ENCODE measurements at places on chromosomes 4 and X.

DNA sequence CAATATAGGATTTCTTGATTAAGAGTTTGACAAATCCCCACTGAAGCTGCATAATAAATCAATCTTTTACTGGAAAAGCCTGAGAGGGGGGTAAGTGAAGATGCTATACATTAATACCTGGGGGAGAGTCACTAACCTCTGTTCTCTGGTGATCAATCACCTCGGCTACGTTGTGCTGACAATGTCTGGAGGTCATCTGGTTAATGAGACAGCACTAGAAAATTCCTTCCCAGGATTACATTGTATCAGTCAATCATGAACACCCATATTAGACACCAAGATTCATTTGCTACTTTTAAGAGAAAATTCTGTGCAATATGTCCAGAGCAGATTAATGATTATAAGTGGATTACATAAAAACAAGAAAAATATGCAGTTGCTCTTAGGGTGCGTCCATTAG is 408.3 kb downstream of the PDHA2 start:
- DNase-seq = no peak

- no peak for DNase-seq
These were observed 104.5 kb upstream of the MAOA start for GRCh38 chrX:43551590-43551989.

DNA sequence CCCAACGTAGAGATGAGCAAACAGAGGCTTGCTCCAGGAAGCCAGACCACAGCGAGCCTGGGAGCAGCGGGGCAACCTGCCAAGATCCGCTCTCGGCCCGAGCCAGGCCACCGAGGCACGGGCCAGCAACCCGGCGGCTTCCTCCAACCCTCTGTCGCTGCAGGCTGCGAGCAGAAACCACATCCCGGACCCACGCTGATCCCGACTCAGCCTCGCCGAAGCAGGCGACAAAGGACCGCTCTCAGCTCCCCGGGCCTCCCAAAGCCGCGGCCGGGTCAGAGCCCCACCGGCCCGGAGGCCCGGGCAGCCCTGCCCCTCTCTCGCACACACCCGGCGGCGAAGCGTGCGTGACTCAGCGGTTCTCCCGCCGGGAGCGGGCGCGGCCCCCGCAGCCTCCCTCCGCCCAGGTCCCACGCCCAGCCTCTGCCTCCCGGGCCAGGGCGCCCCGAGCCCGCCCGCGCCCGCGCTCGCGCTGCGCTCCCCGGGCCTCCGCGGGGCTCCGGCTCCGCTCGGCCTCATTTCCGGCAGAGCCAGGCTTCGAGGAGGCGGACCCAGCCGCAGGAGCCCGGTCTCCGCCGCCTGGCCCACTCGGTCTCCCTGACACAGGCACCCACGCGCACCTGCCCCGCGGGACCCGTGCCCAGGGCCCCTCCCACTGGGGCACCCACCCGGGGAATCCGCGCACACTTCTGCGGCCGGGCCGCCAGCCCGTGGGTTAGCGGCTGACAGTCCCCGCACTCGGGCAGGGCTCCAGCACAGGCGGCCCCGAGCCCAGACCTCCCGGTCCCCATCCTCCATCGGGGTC is 1.7 kb downstream of the PPP2R2C start:
- DNase-seq = no peak

DNA sequence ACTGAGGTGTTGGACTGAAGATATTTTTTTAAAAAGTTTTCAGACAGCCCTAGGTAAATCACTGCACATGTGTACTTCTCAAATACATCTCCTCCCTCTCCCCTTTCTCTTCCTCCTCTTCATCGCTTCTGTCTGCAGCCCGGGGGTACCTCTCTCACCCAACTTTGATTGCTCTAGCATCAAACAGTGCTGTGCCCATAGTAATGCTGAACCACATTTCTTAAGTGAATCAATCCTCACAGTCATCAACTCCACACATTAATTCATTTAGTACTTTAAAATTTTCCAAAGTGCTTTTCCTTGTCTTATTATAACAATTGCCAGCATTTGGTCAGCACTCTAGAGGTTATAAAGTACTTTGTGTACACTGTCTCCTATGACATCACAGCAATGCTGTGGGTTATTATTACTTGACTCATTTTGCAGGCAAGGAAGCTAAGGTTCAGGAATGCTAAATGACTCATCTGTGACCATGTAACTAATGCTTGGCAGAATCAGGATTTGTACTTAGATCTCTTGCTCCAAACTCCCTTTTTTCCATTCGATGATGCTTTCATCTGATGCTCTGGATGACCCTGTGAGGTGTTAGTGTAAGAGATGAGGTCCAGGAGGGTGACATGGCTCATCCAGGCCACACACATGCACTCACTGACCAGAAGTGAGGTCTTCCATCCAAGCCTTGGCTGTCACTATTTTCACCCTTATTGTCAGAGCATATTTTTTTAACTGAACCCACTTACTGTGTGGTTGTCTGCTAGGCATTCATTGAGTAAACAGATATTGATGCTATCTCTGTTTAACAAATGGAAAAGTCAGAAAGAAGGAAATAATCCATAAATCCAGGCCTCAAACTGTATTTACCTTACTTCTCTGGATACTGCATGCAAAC is 58.8 kb downstream of the RHOH start:
- no peak for DNase-seq

- no peak for DNase-seq
These were observed 161.7 kb downstream of the FBXW7 start for GRCh38 chr4:152374153-152374552.

DNA sequence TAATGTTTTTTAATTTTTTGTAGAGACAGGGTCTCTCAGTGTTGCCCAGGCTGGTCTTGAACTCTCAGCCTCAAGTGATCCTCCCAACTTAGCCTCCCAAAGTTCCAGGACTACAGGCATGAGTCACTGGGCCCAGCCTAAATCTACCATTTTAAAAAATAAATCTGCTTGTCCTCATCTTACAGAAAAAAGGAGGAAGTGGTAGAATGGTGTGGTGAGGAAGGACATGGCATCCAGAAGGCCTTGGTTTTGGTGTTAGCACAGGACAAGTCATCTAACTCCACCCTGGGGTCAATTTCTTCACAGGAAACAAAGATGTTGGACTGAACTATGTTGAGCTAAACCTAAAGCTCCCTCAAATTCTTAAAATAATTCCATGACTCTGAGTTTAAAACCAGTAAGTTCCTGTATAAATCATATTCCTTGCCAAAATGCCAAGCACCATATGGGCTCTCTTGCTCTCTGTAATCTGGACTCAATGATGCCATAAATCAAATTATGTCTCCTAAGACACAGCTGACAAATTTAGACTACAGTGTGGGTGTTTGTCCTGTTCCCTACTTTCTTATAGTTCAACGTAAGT is 253.9 kb upstream of the NOCT start:
- no peak for DNase-seq

GRCh38 chr4:107083-107443 is 17.2 kb upstream of the ZNF718 start:
- DNase-seq = no peak

- DNase-seq = no peak
These were observed 45.4 kb downstream of the KIT start for GRCh38 chr4:54703182-54703581.

GRCh38 chr4:89009115-89009514 is 47.9 kb downstream of the FAM13A start:
- no peak for DNase-seq

All from stimulated activated CD8-positive, alpha-beta memory T cell treated with anti-CD3 and anti-CD28 coated beads, Interleukin-4, amount 100 ng/mL, for 1 hour (primary cell).